ENCODE measurements at places on chromosomes 7 and 10. TPM values are rescaled to one million over a fixed set of nuclear protein-coding genes. Genes with fewer than 3 reads are reported as not detected.

Gene GRM3
- not detected for total RNA-seq

DNA sequence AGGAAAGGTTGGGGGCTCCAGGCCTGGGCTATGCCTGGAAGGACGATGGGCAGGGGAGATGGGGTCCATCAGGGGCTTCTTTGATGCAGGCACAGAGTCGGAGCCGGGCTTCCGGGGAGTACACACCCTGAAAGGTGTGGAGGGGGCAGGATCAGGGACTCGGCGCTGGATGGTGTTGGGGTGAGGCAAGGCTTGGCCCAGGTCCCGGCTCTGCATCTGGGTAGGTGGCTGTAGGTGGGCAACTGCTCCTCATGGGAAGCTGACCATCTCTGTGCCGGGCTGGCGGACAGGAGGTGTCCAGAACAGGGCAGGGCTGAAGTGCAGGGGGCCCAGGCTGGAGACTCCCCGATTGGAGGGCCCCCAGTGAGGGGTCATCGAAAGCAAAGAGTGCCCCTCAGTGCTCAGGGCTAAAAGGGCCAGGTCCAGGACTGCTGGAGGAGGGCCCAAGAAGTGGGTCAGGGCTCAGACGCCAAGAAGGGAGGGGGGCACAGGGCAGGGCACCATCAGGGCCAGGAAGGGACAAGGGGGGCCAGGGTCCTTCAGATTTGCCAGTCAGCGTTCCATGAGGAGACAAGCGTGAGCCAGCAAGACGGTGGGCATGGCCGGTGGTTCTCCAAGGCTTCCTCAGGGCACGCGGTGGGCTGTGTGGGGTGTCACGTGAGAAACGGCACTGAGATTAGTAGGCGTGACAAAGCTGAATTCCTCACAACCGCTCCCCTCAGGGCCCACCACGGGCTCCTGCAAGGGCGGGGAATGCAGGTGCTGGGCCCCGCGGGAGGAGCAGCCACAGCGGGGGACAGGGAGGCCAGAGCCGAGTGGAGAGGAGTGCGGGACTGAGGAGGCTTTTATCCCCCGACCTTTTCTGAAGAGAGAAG lies 97.0 kb downstream of the BMS1 start:
- DNase-seq: no peak

GRCh38 chr10:58517491-58518355 lies 5.1 kb downstream of the BICC1 start:
- no peak for DNase-seq

GRCh38 chr10:131681656-131682055 lies 219.2 kb upstream of the PPP2R2D start:
- no peak for DNase-seq

GRCh38 chr10:12709000-12709401 lies 292.5 kb downstream of the CCDC3 start:
- DNase-seq: no peak

All from lower leg skin (tissue), 4 donors.